Esophagus squamous epithelium (tissue), 5 donors: ENCODE measurements at places on chromosomes 2 and 18. TPM values are rescaled to one million over a fixed set of nuclear protein-coding genes. Genes with fewer than 3 reads are reported as not detected.

Gene CAPN14
- total RNA-seq, result 124 TPM

Gene DOK6
- 0.88 TPM for total RNA-seq

Gene CABLES1
- total RNA-seq, result 7.4 TPM

Gene BOLL
- total RNA-seq, result not detected
